Large intestine (tissue), 12 donors: ENCODE measurements at places on chromosomes 12 and 14. TPM values are rescaled to one million over a fixed set of nuclear protein-coding genes. Genes with fewer than 3 reads are reported as not detected.

Gene KRT2
- 0.54 TPM for polyA plus RNA-seq

Gene EAPP
- 52.3 TPM for polyA plus RNA-seq

- no peak for DNase-seq
Observed at GRCh38 chr12:1445807-1446206, 148.6 kb downstream of the FBXL14 start.

DNA sequence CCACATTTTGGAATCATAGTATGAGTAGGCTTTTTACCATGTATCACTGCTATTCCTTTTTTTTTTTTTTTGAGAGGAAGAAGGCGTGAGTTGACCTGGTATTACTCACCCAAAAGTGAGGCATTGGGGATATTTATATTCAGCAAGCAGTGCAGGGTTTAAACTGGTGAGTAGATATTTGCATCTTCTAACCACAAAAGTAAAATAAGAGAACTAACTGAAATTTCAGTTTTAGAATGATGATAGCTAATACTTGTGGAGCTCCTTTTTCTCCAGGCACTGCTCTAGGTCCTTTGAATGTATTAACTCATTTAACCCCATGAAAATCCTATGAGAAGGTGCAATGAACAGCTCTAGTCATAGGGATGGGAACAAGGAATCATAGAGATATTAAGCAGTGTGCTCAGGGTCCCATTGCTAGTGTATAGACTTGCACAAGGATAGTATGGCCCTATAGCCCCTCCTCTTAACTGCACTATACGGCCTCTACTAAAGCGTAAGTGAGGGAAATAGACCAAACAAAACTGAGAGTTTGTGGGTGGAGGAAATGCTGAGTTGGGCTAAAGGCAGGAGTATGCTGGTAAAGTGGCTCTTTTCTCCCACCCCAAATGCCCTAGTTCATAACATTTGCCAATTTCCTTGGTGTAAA lies 104.3 kb upstream of the MAX start:
- DNase-seq: no peak

DNA sequence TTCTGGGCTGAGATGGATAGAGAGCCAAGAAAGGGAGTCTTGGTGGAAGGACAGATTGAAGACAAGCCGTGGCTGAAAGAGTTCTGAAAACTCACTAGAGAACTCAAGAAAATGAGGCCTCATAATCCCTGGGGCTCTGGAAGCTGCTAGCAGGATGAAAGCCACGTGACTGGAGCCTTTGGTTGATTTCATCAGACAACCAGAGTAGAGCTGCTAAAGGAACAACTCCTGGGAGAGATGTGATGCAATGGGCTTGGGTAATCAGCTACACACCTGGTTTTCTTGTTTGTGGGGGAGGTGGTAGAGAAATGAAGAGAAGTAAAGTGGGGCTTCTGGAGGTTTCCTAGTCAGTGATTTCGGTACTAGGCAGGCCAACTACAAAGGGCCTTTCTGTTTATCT lies 13.4 kb downstream of the CSRNP2 start:
- DNase-seq: peak; percentile 73

DNA sequence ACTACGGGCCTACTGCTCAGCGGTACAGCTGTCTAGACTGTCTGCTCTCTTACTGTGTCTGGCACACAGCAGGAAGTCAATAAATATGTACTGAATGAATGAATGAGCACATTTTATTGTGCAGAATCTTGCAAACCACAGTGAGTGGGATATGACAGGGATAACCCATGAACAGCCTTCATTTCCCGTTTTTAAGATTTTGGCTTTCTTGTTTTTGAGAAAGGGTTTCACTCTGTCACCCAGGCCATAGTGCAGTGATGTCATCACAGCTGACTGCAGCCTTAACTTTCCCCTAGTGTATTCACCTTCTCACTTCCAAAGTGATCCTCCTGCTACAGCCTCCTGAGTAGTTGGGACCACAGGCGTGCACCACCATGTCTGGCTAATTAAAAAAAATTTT lies 203.1 kb downstream of the AEBP2 start:
- no peak for DNase-seq

- DNase-seq: no peak
Observed at GRCh38 chr12:96901175-96901574, 5.9 kb upstream of the NEDD1 start.

DNA sequence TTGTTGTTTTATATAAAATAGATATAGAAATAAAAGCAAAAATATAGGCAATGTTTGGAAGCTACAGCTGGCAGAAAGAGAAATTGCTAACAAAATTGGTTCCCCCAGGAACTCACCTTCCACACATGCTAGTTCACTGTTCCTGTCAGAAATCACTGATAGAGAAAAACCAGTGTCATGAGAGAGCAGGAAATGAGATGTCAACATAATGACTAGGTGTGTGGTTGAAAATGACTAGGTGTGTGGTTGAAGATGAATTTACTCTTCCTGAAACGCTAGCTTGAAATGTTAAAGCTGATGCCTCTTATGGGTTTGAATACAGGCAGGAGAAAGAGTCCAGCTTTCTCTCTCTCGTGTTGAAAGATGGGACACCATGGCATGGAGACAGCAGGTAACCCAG lies 216.3 kb downstream of the C12orf42 start:
- DNase-seq: no peak

Gene SIX6
- polyA plus RNA-seq: not detected

Gene STAB2
- 6.6 TPM for polyA plus RNA-seq

DNA sequence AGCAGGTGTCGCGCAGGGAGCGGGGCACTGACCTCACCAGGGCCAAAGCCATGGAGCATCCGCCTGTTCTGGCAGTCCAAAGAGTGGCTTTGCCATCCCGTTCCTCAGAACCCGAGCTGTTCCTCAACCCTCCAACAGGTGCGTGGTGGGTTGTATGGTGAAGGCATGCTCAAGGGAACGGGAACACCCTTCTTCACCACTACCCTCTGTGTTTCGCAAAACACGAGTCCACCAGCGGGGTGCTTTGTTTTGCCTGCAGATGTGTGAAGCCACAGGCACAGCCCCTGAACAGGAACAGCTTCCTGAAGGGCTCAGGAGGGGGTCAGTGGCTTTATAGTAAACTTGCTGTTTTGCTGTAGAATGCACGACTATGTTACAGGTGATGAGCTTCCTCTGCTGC lies 52.7 kb downstream of the SMOC1 start:
- no peak for DNase-seq

DNA sequence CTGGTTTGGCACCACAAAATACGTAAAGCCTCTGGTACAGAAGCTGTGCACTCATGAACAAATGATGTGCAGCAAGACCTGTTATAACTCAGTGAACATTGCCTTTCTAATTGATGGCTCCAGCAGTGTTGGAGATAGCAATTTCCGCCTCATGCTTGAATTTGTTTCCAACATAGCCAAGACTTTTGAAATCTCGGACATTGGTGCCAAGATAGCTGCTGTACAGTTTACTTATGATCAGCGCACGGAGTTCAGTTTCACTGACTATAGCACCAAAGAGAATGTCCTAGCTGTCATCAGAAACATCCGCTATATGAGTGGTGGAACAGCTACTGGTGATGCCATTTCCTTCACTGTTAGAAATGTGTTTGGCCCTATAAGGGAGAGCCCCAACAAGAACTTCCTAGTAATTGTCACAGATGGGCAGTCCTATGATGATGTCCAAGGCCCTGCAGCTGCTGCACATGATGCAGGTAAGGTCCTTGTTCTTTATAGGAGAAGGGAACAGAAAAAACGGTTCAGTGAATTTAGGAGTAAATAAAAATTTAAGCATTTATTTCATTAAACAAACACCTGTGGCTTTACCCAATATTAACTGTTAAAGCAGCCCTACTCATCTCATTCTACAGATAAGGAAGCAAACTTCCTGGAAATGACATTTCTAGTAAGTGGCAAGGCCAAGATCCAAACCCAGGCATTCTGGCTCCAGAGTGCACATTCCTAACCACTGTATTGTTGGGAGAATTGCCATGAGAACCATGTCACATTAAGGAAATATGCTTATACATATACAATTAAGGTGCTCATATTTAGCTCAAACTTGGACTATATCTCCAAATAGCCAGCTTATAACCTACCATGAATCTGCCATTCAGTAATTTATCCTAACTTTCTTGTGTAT lies 11.7 kb downstream of the COCH start:
- no peak for DNase-seq

GRCh38 chr12:108611884-108612415 lies 14.1 kb upstream of the TMEM119 start:
- no peak for DNase-seq

DNA sequence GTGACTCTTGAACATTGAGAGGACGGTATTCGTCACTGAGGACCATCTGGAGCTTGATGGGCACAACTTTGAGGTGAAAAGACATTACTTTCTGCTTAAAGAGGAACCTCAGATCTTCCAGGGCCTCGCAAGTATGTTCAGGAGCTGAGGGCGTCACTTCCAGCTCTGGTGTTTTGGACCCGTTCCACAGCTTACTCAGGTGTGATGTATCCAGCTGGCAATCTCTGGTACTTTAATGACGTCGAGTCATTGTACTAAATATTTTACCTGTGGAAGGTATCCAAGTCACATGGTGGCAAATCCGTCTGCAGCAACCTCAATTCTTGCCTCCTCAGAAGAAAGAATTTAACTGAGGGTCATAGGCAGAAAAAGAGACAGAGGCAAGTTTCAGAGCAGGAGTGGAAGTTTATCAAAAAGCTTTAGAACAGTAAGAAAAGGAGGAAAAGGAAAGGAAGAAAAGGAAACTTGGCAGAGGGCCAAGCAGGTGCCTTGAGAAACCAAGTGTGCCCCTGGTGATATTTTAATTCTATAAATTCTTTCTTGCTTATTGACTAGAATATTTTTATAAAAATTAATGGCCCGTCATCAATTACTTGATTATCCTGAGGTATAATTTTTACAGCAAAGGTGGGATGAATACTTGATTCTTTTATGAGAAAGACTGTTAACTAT lies 250.6 kb downstream of the AEBP2 start:
- DNase-seq: no peak

DNA sequence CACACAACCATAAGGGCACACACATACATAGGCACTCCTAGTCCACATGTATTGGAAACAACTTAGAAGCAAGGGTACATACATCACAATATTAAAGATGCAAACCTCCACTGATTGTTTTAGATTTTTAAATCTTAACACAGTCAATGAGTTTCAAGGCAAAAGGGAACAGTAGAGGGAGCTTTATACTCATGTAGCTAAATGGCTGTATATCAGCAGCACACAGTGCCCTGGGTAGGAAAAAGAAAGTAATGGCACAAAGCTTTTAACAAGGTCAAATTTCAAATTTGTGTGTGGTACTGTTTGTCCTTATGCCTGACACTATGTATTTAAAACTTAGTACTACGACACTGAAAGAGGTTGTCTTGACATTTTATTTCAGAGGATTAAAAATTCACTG lies 262.0 kb downstream of the MED13L start:
- peak; percentile 37 for DNase-seq
